ENCODE measurements at places on chromosomes 12 and 14.

DNA sequence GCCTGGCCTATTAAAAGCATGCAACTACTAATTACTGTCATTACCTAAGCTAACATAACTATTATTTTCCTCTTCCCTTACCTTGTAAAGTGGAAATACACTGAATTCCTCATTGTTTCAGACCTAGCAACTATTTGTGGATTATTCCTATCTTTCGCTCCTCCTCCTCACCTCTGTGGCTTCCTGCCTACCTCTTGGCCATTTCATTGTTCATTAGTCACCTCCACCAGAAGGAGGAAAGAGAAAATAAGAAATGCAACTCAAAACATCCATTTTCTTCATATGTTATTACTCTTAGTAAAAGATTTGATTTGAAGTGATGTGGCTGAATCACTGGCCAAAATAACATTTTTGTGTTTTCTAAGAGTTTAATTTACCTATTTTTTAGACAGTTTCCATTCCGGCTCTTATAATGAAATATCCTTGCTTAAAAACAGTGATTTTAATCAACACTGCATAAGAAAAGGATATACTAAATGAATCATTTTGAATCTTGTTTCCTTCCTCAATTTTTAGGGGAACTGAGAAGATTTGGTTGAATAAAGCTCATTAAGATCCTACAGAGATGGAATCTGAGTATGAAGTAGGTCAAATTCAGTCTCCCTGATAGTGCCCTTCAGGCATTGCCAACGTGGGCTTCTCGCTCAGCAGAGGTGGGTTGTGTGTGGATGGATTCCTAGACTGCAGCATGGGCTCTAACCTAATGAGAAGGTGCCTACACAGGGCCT, 27.6 kb upstream of the ARHGAP5 start:
- no peak for DNase-seq

- DNase-seq: no peak
Observed at GRCh38 chr14:102878174-102878969, 44.1 kb upstream of the AMN start.

- DNase-seq: no peak
Observed at GRCh38 chr12:71007781-71008404, 87.4 kb upstream of the PTPRR start.

- no peak for DNase-seq
Observed at GRCh38 chr12:88591343-88591742, 11.1 kb upstream of the KITLG start.

DNA sequence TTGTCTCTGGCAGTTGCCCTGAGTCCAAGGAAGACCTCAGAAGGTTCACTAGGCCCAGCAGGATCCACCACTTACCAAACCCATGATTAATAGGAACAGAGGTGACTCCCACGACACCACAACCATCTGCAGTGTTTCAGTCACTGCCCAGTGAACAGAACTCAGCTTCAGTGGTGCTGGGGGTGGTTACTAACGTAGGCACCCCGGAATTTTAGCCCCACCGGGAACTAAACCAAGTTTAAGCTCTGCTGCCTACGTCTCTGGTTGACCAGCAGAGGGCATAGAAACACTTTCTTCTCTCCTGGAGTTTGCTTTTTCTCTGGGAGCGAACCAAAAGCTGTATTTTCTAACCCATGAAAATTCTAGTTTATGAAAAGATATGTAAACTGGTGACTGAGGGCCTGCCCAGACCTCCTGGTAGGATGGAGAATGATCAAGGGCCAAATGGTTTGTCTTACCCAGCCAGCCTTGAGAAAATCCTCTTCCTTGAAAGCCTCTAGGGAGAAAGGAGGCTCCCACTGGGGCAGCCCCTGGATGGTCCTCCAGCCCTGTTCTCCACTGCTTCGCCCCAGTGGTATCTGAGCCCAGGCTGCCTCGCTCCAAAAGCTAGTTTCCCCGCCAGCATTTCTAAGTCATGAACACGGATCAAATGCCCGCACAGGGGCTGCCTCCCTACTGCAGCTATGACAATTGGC, 379.8 kb downstream of the DPF3 start:
- DNase-seq: no peak

- DNase-seq: no peak
Observed at GRCh38 chr12:102496591-102496990, 16.2 kb upstream of the IGF1 start.

DNA sequence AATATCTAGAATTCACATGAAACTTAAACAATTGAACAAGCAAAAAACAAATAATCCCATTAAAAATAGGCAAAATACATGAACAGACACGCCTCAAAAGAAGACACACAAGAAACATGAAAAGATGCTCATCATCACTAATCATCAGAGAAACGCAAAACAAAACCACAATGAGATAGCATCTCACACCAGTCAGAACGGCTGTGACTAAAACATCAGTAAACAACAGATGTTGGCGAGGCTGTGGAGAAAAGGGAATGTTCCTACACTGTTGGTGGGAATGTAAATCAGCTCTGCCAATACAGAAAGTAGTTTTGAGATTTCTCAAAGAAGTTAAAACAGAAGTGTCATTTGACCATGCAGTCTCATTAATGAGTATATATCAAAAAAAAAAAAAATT, 121.3 kb downstream of the PTPRO start:
- no peak for DNase-seq

DNA sequence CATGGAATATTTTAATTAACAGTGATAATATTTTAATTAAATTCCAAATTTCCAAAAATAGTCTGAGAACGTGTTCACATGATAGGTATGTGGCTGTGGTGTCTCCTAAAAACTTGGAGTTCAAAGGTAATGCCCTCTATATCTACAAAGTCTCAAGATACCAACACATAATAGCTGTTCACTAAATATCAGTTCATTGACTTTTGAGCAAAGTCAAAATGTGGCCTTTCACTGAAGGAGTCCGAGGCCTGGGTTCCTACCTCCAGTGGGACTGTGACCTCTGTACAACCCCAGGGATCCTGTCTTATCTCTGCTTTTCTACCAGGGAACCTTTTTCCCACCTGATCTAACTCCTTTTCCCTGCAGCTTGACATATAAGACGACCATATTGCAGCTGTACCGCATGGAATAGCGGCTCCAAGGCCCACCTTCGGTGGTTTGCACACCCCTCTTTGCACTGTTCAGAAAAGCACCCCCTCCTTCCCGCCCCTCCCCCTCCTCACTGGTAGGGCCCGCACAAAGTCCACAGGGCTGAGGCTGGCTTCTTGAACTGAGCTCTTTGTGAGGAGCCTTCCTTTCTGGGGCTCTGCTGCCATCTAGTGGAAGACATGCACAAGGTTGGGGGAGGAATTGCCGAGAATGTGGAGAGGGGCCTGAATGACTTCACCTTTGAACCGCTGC, 3.1 kb downstream of the CCND2 start:
- no peak for DNase-seq

DNA sequence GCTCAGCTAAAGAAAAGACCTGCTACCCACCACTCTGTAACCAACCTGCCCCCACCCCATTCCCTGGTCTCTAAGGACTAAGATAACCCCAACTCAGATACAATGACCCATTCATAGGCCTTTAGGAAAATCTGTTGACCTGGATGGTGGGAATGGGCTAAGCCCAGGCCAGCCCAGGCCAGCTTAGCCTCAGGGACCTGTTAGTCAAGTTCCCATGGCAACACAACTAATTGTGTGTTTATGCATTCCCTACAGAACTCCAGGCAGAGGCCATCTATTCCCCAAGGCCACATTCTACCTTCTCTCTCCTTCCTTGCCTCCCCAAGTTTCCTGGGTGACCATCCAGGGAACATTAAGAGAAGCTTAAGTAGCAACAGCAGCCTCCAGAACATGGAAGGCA, 16.1 kb upstream of the KRT8 start:
- DNase-seq: no peak

DNA sequence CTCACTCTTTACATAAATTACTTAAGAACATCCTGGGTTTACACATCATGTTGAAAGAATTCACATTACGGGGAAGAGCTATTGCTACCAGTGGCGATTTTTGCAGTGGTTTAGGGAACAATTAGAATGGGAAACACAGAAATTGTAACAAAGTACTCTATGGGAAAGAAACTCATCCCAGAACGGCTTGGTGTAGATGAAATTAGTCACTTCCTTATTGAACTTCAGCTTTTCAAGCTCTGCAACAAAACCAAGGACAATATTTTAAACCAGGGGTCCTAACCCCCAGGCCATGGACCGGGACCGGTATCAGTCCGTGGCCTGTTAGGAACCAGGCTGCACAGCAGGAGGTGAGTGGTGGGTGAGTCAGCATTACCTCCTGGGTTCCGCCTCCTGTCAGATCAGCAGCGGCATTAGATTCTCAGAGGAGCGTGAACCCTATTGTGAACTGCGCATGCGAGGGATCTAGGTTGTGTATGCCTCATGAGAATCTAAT, 32.3 kb upstream of the FICD start:
- no peak for DNase-seq

DNA sequence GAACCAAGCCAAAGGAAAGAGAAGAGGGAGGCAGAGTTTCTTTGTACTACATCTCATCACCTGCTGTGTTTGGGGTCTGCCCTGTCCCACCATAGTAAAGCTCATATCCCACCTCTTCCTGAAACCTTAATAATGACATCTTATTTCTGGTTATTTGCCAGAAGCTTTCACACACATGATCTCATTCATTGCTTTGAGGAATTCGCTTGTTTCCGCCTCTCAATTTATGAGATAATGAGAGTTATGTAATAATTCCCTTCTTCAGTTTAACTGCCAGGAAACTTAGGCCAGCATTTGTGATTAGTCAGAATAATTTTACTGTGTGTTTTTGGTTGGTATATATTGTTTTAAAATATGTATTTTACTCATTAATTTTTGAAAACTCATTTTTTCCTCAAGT, 205.2 kb downstream of the CACNA1C start:
- DNase-seq: no peak

DNA sequence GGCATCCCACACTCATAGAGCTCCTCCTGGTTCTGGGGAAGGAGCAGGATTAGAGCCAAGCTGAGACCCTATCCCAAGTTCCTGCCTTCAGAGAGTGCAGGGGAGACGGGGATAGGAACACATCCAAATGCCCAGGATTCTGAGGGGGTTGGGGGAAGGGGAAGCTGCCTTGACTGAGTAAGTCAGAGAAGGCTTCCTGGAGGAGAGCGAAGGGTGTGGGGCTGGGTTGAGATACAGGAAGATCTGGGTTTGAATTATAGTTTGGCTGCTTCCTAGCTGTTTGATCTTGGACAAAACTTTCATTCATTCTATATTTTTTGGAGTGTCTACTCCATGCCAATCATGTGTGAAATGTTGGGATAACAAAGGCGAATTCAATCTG, 8.0 kb upstream of the AQP2 start:
- DNase-seq: no peak

GRCh38 chr12:21183721-21184275, 52.8 kb downstream of the SLCO1B1 start:
- no peak for DNase-seq

DNA sequence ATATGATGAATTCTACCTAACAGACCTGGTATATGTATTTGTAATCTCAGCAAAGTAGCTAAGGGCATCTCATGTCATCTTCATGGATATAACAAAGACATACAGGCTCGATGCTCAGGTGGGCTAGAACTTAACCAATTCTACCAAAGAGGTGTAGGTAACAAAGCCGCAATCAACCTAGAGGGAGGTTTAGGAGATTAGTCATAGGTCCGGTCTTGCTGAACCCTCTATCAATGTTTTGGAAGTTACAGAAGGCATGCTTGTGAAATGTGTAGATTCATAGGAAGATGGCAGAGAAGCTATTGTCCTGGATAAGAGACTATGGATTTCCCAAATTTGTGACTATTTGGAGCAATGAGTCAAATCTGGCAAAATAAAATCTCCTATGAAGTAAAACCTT, 42.6 kb upstream of the SYCP3 start:
- no peak for DNase-seq

DNA sequence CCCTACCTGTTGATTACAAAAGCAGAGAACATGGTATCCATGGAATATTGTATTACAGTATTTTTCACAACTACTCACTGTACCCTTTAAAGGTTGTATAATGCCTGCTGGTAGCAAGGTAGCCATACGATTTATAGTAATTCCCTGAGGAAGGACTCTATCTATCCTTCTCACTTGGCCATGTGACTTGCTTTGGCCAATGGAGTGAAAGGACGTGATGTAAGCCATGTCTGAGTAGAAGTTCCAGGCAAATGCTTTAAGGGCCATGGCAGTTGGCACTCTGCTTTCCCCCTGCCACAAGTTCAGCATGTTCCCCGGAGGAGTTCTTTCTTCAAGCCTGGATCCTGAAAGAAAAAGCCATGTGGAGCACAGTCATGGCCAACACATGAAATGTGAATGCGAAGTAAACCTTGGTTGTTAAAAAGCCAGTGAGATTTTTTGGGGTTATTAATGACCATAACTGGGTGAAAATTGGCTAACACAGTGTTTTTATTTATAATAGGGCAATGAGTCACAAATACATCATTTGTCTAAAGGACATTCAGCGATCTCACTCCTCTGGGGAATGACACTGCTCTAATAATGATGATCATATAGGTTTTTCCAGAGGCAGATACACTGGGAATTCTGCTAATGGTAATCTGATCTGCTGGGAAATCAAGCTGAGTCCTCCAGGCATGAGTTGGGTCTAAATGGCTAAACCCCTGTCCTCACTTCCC, 67.4 kb upstream of the SLC38A2 start:
- no peak for DNase-seq

DNA sequence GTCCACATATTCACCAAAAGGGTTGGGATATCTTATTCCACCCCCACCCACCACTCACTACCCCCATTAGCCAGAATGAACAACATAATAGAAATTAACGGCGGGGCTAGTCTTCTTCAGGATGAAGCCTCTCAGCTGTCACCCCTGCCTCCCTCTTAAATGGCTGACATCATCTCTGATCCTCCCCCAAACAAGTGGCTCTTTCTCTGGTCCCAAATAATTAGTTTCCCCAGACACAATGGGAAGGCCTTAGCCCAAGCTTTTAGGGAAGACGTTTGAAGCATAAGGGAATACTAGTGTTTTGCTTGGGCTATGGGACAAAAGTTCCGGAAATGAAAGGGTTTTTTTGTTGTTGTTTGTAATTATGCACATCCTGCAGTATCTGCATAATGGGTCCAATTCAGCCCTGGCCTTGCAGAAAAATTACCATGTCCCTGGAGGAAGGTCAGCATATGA, 13.8 kb downstream of the STON2 start:
- no peak for DNase-seq

DNA sequence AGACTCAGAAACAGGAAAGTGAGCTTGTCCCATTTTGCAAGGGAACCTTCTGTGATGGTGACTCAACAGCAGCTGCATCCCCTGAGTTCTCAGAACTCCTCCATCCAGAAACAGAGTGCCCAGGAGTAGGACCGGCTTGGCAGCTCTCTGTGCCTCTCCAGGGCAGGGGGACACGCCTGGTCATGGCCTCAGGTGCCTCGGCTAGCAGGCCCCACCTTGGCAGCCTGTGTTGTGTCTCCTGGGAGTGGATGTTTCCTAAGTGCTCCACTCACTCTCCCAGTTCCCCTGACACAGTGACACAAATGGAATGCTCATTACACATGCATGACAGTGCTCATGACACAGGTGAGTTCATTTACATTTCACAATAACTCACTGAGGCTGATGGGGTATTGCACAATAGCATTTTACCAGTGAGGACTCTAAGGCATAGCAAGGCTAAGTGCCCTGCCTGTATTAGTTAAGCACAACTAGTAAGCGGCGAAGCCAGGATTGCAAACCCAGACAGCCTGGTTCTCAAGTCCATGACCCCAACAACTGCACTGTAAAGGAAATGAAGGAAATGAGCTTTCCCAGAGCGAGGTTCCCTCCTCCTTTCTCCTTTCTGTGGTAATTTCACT, 47.4 kb downstream of the CALM1 start:
- DNase-seq: no peak

GRCh38 chr12:1162081-1162760, 171.2 kb downstream of the ERC1 start:
- DNase-seq: no peak

Data from NCI-H2081 treated with DMSO at 0.1 percent for 48 hours (cell line).